ENCODE measurements at places on chromosomes 7 and 10.

DNA sequence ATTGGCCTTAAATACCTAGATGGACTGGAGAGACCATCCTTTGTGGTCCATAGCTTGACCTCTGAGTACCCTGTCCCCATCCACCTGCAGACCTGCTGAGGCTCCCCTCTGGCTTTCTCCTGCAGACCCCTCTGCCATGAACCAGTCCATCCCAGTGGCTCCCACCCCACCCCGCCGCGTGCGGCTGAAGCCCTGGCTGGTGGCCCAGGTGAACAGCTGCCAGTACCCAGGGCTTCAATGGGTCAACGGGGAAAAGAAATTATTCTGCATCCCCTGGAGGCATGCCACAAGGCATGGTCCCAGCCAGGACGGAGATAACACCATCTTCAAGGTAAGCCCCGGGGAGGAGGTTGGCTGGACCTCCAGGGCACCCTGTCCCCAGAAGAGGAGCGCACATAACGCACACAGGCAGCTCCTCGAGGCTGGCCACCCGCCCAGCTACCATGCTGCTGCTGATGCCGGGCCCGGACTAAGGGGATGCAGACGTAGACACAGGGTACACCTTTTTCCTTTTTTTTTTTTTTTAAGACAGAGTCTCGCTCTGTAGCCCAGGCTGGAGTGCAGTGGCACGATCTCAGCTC, 4.3 kb downstream of the IRF5 start:
- no peak for DNase-seq

GRCh38 chr10:123157210-123157609, 3.0 kb downstream of the BUB3 start:
- no peak for DNase-seq

DNA sequence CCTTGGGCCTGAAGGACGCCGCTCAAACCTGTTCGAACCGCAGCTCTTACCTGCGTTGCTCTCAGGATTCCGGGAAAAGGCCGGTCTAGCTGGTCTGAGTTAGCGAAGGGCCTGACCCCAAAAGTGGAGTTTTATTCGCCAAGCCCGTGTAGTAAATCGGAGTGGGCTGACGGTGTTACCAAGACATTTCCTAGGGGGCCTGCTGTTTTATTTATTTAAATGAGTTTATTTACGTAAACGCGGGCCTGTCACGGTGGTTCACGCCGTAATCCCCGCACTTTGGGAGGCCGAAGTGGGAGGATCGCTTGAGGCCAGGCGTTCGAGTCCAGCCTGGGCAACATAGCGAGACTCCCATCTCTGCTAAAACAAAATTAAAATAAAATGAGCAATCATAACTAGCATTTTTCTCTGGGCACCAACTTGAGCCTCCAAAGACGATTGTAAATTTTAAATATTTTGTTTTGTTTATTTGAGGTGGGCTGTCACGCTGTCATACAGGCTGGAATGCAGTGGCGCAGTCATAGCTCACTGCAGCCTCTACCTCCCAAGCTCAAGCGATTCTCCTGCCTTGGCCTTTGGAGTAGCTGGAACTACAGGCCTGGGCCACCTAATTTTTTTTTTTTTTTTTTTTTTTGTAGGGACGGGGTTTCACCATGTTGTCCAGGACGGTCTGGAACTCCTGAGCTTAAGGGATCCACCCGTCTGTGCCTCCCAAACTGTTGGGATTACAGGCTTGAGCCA, 903 bp downstream of the ZNF655 start:
- DNase-seq, result no peak

DNA sequence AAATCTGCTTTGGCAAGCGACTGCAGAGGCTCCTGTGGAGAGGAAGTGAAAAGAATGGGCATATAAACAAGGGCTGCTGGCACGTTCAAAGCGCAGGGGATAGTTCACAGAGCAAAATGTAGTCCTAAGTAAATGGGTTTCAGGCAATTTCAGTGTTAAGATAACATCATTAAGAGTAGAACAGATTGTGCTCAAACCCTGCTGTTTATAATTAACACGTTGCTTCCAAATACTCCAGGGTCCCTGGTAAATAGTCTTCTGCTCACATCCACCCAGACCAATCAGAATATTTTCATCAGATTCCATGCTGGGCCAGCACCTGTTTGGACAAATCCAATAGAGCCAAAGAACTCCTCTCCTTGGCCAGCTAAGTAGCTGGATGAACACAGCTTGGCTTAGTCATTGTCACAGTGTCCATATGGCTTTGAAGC, 81.4 kb downstream of the ORC5 start:
- peak; percentile 3 for DNase-seq

DNA sequence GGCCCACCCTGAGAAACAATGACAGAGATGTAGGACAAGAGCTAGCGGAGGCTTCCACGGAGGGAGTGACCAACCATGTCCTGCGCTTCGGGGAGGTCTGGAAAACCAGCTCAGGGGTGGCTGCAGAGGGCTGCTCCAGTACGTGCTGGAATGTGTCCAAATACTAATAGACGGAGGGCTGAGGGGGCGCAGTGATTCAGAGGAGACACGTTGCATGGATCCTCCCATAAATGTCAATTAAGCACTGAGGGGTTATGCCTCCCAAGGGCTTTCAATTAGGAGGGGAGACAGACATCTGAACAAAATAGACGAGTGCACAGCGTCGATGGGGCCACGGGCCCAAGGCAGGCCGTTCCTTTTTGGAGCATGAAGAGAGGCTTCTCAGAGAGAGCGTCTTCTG, 51.0 kb upstream of the NPS start:
- no peak for DNase-seq

GRCh38 chr10:28393956-28394568, 91.2 kb upstream of the MPP7 start:
- peak; percentile 15 for DNase-seq
